Stimulated activated CD4-positive, alpha-beta T cell treated with anti-CD3 and anti-CD28 coated beads, Interleukin-4, amount 100 ng/mL, for 48 hours (primary cell): ENCODE measurements at places on chromosomes 1 and 21.
A peak's percentile ranks its signal among the peaks of the same experiment; 100 is the strongest.

GRCh38 chr1:243343970-243344937, 88.4 kb downstream of the SDCCAG8 start:
- DNase-seq: no peak

DNA sequence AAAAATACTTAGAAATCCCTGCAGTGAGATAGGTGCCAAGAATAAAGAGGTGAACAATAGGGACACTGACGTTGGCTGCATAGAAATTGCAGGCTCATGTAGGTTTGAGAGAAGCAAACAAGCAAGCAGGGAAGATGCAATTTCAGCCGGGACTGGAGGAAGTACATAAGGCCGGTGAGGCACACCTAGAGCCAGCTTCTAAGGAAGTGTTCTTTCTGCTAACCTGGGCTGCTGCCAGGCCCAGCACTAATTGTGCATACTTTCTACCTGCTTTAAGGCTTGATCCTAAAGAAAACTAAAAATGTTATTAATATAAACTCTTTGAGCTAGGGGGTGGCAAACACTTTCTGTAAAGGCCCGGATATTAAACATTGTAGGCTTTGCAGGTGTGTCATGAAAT, 71.0 kb downstream of the LMO4 start:
- DNase-seq: no peak

- DNase-seq: no peak
These were observed 104.3 kb upstream of the KRTAP19-8 start for GRCh38 chr21:31142600-31142999.

DNA sequence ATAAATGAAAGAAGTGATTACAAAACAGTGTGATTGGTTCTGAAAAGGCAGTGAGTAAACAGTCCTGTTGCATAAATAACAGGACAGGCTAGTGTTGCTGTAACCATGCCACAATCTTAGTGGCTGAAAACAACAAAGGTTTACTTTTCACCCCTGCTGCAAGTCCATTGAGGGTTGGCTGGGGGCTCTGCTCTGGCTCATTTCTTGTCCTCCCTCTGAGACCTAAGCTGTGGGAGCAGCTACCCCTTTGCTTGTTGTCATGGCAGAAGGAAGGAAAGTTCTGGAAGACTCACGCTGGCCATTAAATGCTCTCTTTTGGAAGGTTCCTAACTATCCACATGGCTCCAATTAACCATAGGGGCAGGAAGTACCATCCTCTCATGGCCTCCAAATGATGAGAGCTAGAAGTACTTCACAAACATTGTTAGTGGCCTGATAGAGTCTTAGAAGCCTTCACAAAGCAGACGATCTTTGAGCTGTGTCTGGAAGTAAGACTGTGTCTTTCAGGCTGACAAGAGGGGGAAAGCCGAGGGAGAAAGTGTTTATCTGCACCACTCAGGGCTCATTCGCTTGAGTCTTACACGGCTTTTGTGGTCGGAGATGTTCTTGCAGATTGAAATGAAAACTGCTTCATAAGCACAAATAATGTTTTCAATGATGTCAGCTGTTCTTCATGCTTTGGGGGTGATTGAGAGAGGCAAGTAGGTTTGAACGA, 11.9 kb downstream of the RCSD1 start:
- DNase-seq: no peak

- DNase-seq: no peak
These were observed 73.6 kb upstream of the NEGR1 start for GRCh38 chr1:72355899-72356298.

DNA sequence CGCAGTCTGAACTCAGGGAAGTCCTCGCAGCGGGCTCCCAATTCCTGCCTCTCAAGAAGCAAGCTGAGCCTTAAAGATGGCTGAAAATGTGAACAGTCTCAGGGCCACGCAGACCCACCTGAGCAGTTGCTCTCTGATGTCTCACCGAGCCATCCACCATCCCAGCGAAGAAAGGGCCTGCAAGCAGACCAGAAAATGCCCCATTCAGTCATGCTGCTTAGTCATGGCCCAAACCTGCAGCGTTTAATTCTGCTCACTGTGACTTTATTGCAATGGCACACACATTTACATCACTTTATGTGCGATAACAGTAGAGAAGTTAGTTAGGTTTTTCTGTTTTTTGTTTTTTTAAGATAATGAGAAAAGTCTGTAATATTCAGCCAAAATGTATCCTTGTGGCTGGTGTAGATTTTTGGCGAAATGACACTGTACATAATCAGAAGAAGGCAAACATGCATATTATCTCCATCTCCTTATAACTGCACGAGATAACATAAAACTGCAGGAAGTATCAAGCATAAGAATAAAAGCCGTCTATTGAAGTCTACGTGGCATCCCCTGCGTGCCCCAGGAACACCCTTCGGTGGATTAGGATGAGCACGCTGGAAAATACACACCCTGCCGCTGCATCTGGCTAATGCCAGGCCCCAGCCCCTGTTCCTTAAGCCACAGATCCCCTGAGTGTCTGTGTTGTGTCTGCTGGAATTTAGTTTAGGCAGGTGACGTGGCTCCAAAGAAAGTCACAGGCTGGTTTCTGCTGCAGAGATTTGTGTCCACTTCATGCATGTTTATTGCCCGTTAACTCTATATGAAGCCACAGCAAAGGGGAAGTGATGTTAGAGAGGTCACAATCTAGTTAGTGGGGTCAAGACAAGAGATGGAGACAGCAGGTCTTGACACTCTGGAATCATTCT, 119.8 kb upstream of the IRF2BP2 start:
- DNase-seq: no peak

- DNase-seq: no peak
These were observed 394.0 kb upstream of the CXADR start for GRCh38 chr21:17118638-17119384.

DNA sequence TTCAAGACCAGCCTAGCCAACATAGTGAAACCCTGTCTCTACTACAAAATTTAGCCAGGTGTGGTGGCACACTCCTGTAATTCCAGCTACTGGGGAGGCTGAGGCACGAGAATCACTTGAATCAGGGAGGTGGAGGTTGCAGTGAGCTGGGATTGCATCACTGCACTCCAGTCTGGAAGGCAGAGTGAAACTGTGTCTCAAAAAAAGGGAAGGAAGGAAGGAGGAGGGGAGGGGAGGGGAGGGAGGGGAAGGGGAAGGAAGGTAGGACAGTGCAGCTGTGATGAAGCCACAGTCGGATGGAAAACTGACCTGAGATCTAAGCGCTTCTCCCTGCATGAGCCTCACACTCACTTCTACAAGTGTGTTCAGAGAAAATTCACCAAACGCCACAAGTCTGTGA, 22.0 kb upstream of the FHAD1 start:
- DNase-seq: no peak

GRCh38 chr1:229851511-229851910, 215.5 kb upstream of the GALNT2 start:
- no peak for DNase-seq

- peak; percentile 63 for DNase-seq
These were observed at the start of gene FAAP20 for GRCh38 chr1:2194319-2194897. Gene FAAP20 (minus strand): TSS chr1:2194772. CDS start chr1:2194749, 23 bp downstream.

- DNase-seq: no peak
These were observed 115.1 kb downstream of the ETS2 start for GRCh38 chr21:38920631-38921398.

GRCh38 chr1:160045653-160046052, 13.9 kb upstream of the PIGM start:
- DNase-seq: no peak

- no peak for DNase-seq
These were observed 259.1 kb downstream of the CACNA1E start for GRCh38 chr1:181742426-181742825.

- no peak for DNase-seq
These were observed 12.8 kb downstream of the MED18 start for GRCh38 chr1:28341591-28341990.

- DNase-seq: no peak
These were observed 131.4 kb upstream of the USP24 start for GRCh38 chr1:55346586-55346985.

DNA sequence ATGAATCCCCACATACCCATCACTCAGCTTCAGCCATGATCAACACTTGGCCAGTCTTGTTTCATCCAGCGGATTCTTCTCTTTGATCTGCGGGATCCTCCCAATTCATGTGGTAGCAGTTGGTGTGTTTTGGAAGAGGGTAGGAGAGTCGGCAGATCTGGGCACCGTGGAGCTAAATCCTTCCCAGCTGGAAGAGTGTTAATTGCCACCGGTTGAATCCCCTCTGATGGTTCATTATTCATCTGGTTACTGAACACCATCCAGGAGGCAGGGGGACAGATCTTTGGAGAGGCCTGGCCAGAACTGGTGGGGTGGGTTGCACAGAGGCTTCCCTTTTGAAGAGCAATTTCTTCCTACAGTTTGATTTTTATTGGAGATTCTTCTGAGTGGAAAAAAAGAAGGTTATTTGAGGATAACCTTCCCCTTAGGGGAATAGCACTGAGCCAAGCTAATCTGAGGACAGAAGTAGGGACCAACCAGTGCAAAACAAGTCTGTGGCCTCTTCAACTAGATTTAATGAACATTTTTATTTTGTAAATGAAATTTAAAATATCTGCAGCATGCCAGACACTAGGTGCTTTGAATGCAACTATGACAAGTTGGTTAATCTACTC, 8.1 kb downstream of the NFASC start:
- DNase-seq: no peak

GRCh38 chr21:45629046-45629981, 14.2 kb upstream of the PCBP3 start:
- DNase-seq: no peak

GRCh38 chr1:185207980-185208602, 51.1 kb downstream of the SWT1 start:
- no peak for DNase-seq

- DNase-seq: no peak
These were observed 26.9 kb downstream of the OR6Y1 start for GRCh38 chr1:158527190-158527815.

GRCh38 chr21:32572574-32573420, 12.5 kb downstream of the TCP10L start:
- no peak for DNase-seq

- peak; percentile 18 for DNase-seq
These were observed 749 bp downstream of the CITED4 start for GRCh38 chr1:40861224-40862003.

- no peak for DNase-seq
These were observed 6.5 kb downstream of the TTLL10 start for GRCh38 chr1:1179983-1180861.

- DNase-seq: no peak
These were observed 82.5 kb upstream of the MAP1LC3C start for GRCh38 chr1:242081446-242081845.

DNA sequence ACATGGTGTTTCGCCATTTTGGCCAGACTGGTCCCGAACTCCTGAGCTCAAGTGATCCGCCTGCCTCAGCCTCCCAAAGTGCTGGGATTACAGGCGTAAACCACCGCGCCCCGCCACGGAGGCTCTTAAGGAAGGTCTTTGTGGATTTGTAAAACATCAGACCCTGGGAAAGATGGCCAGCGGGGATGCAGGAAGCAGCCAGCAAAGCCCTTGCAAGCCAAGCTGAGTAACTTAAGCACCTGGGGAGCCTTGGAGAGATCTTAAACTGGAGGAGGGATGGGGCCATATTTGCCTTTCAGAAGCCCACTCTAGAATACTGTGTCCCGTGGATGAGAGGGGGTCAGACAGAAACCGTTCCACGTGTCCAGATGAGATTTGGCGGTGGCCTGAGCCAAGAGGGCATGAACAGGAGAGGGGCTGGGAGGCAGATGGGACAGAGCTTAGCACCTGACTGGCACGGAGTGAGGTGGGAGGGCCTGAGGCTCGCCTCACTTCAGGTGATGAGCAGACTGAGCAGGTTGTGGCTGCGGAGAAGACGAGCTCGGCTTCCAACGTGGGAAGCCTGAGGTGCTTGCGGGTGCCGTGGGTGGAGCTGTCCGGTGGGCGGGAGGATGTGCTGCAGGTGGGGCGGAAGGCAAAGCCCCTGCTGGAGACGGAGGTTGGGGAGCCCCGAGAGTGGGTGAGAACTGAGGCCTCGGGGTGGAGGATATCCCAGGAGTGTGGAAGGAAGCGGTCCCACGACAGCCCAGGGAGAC, 11.7 kb downstream of the C1orf216 start:
- no peak for DNase-seq

- no peak for DNase-seq
These were observed 30.9 kb upstream of the RBM15 start for GRCh38 chr1:110308247-110308646.

DNA sequence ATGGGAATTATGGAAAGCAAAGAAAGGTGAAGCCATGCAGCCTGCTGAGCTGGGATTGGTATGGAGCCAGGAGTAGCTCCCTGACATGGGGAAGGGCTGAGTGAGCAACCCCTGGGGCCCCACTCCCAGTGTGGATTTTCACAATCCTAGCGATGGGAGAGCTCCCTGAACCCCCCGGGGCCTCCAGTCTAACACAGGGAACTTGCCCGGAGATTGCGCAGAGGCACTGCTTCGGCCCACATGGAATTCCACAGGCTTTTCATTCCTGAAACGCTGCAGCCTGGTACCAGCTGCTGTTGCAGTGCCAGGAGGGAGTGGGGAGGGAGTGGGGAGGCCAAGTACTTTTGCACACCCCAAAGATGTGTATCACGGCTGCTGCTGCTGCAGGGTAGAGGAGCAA, 110.4 kb upstream of the C21orf91 start:
- DNase-seq: no peak

GRCh38 chr1:207314816-207315215, 6.7 kb upstream of the CD55 start:
- DNase-seq: no peak

DNA sequence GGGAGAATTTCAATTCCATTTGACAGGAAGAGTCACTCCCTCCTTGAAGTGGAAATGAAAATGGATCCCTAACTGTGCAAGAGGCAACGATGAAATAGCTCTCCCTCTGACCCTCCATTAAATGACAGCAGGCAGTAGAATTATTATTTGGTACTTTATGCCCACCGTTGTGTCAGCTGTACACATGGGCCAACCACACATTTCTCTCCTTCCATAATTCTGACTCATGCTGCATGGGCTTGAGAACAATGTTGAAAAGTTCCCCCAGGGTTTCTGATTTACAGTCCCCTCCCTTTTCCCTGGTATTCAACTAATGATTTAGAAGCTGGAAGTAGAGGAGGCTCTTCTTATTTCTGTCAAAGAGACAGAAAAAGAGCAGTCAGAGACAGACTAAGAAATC, 103.5 kb downstream of the RGS7 start:
- no peak for DNase-seq

DNA sequence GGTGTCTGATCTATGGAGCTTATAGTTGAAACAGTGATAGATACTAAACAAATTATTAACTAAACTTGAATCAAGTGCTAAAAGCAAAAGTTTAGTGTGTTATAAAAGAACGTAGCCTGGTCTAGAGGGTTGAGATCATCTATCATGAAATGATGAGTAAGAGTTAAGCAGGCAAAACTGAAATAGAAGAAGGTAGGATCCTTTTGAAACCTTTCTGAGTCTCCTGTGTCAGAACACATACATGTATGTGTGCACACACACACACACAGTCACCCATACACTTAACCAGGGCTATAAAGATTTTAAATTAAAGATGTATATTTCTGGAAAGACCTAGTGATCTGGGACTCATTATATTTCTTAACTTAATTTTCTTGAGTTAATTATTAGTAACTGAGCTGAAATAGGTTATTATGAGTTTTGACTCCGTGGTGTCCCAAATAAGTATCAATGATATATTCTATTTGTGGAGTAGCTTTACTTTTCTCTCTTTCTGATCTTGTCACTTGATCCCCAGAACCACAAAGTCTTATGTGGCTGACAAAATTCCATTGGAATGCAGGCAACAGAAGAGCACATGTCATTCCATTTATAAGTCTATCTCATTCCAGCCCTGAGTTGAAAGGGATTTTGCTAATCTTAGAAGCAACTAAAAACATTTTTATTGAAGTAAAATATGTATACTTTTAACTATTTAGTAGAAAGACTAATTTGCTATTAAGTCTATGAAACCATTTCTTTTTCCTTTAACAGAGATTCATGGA, 70.7 kb downstream of the PRRX1 start:
- no peak for DNase-seq

- no peak for DNase-seq
These were observed 648.6 kb upstream of the CAMK1G start for GRCh38 chr1:208934933-208935332.
